ENCODE measurements at places on chromosomes 7 and 10.
A peak's percentile ranks its signal among the peaks of the same experiment; 100 is the strongest.

DNA sequence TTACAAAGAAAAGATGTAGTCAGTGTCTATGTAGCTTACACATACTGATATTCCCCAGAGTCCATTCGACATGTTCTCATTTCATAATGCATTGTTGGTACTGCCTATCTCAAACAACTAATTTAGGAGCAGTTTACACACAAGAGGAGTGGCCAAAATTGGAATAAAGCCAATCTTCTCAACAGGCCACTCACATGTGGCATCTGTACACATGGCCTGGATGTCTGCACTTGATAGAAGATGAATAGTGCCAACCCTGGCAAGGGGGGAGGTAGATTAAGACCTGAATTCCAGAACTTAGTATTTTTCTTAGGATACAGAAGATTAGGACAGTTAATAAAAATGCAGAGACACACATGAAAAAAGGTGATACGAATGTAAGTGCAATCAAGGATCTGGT lies 125.3 kb upstream of the STARD3NL start:
- DNase-seq = no peak

- DNase-seq = no peak
Observed at GRCh38 chr10:60606343-60607080, 171.8 kb upstream of the CDK1 start.

DNA sequence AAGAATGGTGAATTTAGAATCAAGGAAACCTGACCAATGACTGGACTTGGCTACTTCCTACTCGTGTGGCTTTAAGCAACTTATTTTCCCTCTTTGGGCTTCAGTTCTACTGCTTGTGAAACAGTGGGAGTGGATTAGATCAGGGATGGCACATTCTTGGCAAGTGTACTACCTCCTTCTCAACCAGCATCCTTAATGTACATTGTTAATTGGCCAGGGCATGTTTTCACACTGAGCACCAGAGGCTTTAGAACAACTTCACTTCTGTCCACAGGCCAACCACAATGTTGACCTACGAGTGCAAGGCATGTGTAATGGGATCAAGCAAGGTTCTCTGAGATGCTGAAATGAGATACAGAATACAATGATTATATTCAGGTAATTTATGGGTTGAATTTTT lies 315.3 kb downstream of the ADRA2A start:
- DNase-seq = no peak

DNA sequence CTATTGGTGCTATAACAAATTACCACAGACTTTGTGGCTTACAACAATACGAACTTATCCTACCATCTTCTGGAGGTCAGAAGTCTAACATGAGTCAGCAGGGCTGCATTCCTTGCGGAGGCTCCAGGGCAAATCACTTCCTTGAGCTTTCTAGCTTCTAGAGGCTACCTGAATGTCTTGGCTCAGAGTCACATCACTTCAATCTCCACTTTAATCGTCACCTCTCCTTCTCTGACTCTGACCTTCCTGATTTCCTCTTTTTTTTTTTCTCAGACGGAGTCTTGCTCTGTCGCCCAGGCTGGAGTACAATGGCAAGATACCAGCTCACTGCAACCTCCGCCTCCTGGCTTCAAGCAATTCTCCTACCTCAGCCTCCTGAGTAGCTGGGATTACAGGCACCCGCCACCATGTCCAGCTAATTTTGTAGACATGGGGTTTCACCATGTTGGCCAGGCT lies 44.6 kb upstream of the ANAPC16 start:
- peak; percentile 93 for DNase-seq

DNA sequence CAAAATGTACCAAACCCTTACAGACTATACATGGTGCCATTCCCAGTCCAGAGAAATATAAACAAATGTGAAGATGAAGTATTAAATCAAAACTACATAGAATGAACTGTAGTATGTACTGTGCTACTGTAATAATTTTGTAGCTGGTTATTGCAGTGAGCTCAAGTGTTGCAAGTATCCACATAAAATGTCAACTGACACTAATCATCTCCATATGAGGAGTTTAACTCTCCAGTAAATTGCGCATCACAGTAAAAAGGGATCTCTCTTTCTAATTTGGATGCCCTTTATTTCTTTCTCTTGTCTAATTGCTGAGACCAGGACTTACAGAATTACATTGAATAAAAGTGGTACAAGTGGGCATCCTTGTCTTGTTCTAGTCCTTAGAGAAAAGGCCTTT lies 165.5 kb downstream of the CPED1 start:
- no peak for DNase-seq

DNA sequence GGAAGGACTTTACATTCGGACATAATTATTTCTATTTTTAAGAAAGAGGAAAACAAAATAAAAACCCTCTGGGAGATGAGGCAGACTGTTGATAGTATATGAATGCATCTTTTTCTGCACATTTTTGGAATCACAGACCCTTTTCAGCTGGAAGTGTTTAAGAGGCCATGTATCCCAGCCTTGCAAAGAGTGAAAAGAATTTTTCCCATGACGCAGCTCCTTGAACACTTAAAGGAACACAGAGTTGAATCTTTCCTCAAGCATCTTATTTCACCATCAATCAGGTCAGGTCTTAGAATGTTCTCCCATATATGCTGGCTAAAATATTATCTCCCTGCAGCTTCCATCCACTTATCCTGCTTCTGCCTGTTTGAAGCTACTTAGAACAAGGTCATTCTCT lies 45.9 kb upstream of the PAPSS2 start:
- DNase-seq = no peak

DNA sequence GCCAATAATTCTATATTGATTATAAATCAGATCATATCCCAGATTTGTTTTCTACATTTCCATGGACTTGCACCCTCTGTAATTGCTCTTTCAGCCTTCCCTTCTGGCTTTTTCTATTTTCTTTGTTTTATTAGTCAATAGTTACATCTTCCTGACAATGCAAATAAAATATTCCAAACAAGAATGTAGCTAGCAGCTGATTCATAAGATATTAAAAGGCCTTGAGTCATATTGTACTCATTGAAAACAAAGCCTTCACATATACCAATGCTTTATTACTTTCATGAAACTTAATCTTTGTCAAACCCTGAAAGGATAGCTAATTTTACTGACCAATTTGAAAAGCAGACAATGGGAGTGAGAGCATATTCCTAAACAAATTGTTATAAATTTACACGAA lies 10.7 kb upstream of the SFMBT2 start:
- DNase-seq = no peak

DNA sequence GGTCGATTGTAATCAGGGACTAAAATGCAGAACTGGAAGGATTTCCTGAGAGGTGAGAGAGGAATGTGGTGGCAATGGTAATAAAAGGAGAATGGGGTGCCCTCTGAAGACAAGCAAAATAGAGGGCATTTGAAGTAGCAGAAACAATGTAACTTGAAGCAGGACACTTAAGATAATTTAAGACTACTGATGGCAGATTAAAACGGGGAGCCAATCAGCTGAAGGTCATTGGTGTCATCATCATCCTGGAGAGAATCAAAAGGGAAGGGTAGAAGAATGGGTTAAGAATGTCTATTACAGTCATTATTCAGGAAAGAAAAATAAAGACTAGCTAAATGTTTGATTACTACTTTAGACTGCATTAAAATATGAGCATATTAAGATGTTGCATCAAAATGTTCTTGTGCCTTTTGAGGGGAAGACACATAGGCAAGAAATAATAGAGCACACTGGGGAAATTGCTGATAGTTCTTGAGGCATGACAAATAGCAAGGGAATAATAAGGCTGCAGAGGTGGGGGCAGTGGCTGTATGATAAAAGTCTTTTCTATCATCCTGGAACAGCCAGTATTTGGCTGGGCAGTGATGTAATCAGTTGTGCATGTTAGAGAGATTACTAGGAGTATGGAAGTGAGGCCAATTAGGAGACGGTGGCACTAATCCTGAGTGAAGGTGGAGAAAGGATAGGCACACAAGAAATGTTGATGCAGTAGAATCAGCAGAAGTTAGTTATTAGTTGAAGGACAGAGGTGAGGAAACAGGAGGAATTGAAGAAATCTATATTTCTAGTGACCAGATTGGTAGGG lies 60.2 kb downstream of the CCDC71L start:
- no peak for DNase-seq

DNA sequence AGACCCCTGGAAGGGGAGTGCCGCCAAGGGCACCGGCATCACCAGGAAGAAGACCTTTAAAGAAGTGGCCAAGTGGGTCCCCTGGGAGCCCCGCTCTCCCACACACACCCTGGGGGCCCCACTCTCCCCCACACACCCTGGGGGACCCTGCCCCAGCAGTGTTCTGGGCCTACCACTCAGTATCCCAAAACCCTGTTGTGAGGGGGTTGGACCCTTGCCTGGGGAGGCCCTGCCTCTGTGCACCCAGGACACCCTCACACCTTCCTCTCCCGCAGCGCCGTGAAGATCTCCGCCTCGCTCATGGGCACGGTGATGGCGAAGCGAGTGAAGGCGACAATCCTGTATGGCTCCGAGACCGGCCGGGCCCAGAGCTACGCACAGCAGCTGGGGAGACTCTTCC lies 10.7 kb downstream of the NOS3 start:
- DNase-seq = no peak

DNA sequence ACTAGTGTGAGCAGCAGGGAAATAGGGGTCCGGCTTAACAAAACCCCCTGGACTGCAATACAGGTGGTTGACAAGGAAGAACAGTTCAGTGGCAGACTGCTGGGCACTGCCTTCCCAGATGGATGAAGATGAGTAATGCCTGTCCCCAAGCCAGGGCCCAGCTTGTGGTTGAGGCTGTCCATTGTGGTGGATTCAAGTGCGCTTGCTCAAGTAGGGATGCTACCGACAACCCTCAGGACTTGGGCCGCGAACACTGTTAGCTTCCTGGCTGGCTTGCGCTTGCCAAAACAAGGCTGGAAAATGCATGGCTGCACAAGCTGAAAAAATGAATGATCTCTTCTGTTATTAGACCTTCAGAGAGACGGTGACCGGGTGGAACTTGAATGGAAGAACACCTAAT lies 116.1 kb upstream of the ACBD5 start:
- no peak for DNase-seq

- DNase-seq = peak; percentile 36
Observed at GRCh38 chr10:133110133-133110532, 22.4 kb downstream of the ADGRA1 start.

DNA sequence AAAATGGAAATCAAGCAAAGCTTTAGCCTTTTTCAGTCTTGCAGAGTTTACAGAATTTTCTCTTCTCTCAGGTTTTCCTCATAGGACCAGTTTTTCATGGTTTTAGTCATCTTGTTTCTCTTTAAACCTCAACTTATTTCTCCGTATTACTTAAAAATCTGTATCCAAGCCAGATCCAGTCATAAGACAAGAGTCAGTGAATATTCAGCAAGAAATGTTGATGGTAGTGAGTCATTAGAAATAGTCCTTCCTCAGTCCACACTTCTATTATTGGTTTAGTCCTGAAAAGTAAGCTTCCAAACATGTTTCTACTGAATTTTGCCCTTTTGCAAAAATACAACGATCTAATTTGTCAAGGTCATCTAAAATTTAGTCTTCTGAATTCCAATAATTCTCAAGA lies 107.0 kb downstream of the VIM start:
- DNase-seq = no peak

DNA sequence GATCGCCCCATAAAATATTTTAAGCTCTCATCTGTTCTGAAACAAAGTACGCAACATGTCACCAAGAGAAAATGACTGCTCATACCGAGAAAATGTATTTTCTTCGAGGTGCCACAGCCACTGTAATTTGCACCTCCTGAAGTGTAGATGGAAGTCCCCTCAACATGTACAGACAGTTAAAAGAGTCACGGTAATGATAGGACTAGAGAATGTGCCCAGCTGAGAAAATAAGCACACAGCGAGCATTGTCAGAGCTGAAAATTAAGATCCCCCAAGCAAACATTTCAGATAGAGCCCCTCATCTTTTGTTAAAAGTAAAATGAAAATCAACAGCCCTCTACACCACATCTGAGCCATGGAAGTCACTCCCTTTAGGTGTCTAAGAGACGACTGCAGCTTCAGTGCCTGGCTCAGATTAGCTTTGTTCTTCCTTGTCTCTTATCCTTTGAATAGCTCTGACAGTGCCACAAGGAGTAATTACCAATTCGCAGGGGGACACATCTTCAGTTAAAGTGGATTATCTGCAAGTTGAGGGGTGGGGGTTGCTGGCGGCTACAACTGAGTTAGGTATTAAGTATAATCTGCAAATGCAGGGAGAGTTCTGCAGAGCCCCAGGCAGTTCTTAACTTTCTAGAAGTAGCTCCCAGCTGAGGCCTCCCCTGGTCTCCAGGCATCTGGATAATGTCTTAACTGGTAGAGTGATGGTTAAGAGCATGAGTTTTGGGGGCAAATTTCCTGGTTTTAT lies 222.7 kb upstream of the C7orf33 start:
- no peak for DNase-seq

- DNase-seq = no peak
Observed at GRCh38 chr10:57898231-57898630, 369.5 kb downstream of the IPMK start.

DNA sequence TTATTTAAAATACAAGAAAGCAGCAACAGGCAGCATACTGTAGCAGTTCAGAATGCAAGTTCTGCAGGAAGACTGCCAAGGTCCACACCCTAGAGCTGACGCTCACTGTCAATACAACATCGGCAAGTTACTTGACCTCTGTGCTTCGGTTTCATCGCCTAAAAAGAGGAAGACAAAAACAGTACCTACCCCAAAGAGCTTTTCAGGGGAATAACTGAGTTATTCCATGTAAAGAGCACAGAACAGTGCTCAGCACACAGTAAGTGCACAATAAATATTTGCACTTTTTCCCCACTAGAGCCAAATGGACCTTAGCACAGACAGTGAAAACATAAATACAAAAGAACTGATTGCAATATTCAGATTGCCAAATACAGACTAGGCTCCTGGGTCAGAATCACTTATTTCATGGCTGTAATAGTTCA lies 88.6 kb downstream of the USP6NL start:
- DNase-seq = no peak

GRCh38 chr10:21964983-21965665 lies 38.4 kb downstream of the DNAJC1 start:
- DNase-seq = no peak

DNA sequence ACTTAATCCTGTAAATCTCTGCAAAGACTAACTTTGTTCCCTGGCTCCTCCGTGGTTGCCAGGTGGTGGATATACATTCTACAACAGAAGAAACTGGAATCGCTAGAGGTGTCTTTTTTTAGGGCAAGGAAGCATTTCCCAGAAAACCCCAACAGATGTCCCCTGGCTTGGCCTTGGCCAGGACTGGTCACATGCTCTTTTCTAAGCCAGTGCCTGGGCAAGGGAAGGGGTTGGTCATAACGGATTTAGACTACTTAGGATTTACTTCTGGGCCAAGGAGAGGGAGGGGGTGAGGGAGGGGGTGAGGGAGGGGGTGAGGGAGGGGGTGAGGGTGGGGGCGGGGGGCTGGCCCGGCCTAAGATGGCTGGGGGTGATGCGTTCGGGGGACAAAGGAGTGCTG lies 105.7 kb downstream of the SNX10 start:
- DNase-seq = no peak

DNA sequence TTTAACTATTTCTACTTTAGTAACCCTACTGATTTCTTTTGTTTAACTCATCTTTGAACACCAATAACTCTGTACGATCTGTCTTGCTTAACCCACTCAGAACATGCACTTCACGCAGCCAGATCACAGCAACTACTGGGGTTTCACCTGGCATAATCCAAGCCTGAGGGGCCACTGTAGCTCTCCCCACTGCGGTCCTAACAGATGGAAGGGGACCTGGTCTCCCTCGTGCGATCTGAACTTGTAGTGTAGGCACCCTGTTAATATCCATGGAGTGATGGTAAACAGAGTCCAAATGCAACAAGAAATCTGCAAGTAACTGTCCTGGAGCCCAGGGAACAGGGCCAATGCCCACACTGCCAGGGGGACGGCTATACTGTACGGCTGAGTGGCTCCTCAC lies 45.5 kb downstream of the INSIG1 start:
- no peak for DNase-seq

All from LoVo (cell line).